Frontal cortex (tissue), 4 donors: ENCODE measurements at places on chromosomes 11 and 22. TPM values are rescaled to one million over a fixed set of nuclear protein-coding genes. Genes with fewer than 3 reads are reported as not detected.

The CLCF1 gene
- total RNA-seq: under 0.01 TPM

The OSBP gene
- total RNA-seq: 33.8 TPM

The NXPE1 gene
- not detected for total RNA-seq

The LRRC56 gene
- total RNA-seq: 1.2 TPM

The YPEL4 gene
- total RNA-seq: 5.3 TPM

The CADM1 gene
- total RNA-seq: 195 TPM

The RNF26 gene
- total RNA-seq: 2.9 TPM

The TRIM6 gene
- total RNA-seq: 0.41 TPM

The MMP7 gene
- total RNA-seq: not detected

The FHIP1B gene
- 19.6 TPM for total RNA-seq

- DNase-seq: no peak
These were observed 1.5 kb downstream of the RPS6KA4 start for GRCh38 chr11:64360448-64360921.

- no peak for DNase-seq
These were observed 88.2 kb downstream of the SHANK2 start for GRCh38 chr11:71164186-71164585.

DNA sequence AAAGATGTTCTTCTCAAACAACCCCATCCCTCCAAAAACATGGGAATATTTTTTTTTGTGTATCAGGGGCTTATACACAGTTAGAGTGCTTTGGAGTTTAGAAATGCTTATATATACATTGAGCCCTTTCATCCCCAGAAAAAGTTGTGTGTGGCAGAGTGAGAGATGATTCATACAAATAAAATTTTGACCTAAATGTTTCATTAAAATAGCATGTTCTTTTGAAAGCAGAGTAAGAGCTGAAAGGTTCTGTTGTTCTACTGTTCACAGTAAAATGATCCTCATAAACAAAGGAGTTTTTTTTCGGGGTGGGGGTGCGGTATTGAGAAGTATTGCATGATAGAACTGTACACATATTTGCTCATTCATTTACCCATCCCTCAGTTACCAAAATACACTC is 512.4 kb downstream of the DLG2 start:
- no peak for DNase-seq

- DNase-seq: no peak
These were observed at the start of gene GUCD1 for GRCh38 chr22:24554313-24555164. Gene GUCD1 (minus strand): TSS chr22:24555138. CDS start chr22:24554991, 147 bp downstream.

DNA sequence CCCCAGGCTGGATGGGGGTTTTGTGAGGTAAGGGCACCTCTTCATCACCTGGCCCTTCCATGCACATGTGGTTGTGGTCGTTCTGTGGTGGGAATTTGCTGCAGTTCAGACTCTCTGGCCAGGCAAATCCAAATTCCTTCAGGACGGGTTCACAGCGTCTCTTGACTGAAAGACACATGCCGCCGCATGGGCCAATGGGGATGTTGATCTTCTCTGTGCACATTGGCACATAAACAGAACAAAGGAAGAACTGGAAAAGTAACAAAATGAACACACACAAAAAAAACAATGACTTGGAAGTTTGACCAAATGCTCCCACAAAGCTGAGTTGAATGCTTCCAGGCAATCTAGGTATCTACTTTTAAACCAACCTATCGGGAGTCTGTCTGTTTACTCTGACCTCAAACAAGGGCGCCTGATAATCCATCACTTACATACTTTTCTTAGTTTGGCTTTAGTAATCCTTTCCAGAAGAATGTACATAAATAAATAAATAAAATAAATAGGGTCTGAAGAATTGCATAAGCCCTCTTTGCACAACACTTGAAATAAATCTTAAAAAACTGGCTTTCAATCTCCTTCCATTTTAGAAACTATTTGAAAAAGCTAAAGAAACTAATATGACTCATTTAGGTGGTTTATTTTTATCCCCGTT is 2.8 kb downstream of the FZD4 start:
- DNase-seq: no peak

- DNase-seq: no peak
These were observed 33.0 kb downstream of the ATXN10 start for GRCh38 chr22:45704648-45705047.

DNA sequence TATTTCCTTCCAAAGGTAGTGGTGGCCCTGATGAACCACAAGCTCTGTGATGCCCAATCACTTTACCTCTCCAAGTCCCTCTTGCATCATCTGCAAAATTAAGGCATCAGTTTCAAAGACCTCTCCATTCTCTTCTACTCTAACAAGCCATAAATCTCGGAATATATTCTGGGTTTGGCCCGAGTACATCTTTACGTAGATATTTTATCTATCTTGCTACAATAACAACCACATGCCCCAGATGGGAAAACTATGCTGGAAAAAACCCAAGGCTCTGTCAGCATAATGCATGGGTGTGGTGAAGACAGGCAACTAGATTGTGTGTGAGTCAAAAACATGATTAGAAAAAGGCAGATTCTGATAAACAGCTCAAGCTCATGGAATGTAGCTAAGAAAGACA is 228.2 kb upstream of the BLID start:
- DNase-seq: no peak

GRCh38 chr11:501683-502287 is 5.3 kb downstream of the RNH1 start:
- peak; percentile 17 for DNase-seq

DNA sequence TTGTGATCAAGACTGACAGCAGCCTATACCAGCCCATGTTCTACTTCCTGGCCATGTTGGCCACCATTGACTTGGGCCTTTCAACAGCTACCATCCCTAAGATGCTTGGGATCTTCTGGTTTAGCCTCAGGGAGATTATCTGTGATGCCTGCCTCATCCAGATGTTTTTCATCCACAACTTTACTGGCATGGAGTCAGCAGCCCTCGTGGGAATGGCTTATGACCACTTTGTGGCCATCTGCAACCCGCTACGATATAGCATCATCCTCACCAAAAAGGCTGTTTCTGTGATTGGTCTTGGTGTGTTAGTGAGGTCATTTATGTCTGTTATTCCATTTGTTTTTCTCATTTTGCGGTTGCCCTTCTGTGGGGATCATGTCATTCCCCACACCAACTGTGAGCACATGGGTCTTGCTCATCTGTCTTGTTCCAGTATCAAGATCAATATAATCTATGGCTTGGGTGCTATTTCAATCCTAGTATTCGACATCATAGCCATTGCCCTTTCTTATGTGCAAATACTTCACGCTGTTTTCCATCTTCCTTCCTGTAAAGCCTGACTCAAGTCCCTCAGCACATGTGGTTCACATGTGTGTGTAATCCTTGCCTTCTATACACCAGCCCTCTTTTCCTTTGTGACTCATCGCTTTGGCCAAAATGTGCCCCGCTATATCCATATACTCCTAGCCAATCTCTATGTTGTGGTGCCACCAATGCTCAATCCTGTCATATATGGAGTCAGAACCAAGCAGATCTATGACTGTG is 23.6 kb downstream of the OR52E1 start:
- no peak for DNase-seq
